ENCODE measurements at places on chromosomes 3 and 15. TPM values are rescaled to one million over a fixed set of nuclear protein-coding genes. Genes with fewer than 3 reads are reported as not detected.

Gene KBTBD8
- total RNA-seq: 1.3 TPM

Gene GRK7
- under 0.01 TPM for total RNA-seq

Gene KNL1
- total RNA-seq: 28.2 TPM

Gene ZNF717
- 20.0 TPM for total RNA-seq

Gene GPR160
- total RNA-seq: 0.29 TPM

Gene DNAH12
- total RNA-seq: under 0.01 TPM

Gene GPR62
- total RNA-seq: under 0.01 TPM

Gene DMXL2
- 23.7 TPM for total RNA-seq

Gene AAGAB
- total RNA-seq: 59.5 TPM

Gene OPA1
- 70.8 TPM for total RNA-seq

Gene PROK2
- not detected for total RNA-seq

Gene SPTSSB
- 0.58 TPM for total RNA-seq

Gene GOLGA6B
- not detected for total RNA-seq

Gene ROBO2
- 1.0 TPM for total RNA-seq

Gene PRR23B
- not detected for total RNA-seq

All from smooth muscle cell of trachea (primary cell).